Nephron progenitor cell (in vitro differentiated cells): ENCODE measurements at places on chromosomes 6 and 20.

- DNase-seq = no peak
Observed at GRCh38 chr6:139175389-139175948, 40.6 kb downstream of the HECA start.

DNA sequence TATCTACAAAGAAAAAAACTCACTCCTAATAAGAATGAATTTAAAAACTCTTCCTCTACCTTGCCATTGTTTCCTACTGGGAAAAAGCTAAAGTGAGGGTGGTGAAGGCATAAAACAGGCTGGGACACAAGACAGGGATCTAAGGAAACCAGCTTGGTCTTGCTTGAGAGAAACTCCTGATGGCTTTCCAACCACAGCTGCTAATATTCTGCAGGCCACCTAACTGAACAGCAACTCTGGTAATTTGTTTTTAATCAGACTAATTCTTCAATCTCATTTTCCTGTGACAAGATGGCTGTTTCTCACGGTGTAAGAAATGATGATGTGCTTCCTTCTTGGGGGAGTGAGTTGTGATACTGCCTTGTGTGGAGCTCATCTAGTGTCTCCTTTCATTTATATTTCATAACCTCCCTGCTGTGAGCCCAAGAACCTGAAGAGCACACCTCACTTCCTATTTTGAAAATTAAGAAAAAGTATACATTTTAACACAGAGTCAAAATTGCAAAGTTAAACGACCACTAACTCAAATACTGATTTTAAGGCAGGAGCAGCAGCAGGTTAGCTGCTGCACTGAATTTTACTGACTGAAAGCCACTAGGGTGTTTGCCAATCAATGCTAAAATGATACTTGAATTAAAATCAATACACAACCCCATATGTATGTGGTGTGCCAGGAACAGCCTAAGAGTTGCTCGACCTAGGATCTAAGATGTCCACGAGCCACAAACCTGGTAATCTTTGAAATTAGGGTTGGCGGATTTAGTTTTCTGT lies 58.0 kb downstream of the BACH2 start:
- DNase-seq = no peak

GRCh38 chr20:41601742-41602141 lies 16.4 kb downstream of the CHD6 start:
- no peak for DNase-seq

DNA sequence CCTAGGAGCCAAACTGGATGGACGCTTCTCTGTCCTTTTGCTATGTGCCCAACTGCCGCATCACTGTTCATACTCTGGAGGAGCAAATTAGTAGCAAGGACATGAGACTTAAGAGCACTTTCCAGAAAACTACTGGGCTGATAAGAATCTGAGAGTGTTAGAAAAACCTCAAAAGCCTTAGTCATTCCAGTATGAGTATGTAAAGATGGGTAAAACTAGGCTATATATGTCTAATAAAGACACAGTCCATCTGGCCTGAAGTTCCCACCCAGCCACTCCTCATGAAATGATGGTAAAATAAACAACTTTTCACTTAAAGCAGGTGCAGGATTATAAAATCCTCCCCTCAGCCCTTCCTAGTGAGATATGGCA lies 30.6 kb downstream of the SHLD1 start:
- DNase-seq = no peak

DNA sequence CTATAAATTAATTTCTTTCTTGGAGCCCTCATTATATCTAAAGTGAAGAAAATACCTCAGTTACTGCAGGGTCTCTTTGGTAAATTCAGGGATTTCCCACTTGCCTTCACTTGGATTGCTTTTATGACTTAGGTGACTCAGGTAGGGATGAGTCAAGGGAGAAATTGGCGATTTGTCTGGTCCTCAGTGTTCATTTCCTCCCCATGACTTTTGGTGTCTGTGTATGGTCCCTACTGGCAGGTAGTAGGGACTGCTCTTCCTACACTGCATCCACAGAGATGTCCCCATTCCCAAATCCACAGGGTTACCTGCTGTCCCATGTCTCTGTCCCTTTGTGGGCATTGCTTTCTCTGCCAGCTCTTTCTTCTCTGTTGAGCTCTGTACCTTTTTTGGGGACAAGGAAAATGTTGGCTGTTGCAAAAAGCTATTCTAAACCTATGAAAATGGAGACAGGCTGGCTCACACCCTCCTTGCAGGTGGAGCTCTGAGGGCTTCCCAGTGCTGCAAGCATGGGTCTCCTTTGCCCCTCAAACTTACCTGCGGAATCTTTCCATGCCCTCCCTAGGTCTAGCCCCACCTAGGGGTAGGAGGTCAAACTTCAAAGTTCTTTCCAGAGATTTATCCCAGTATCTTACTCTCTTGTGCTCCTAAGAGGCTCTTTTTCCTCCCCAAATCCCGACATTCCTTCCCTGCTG lies 211.9 kb downstream of the ZNF217 start:
- DNase-seq = no peak

DNA sequence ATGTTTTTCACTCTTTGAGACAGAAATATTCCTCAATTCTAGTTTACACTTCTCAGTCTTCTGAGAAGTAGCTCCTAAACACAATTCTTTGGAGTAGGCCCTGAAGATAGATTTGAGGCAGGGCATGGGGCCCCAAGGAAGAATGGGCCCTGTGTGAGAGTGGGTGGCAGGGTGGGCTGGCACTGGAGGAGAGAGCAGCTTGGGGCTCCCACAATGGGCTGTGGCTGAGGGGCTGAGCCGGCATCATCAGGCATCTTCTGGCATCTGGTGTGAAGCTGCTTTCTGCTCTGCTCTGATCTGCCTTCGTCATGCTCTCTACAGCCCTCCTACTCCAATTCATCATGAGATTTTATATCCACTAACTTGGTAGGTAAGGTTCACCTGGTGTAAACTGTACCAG lies 88.2 kb downstream of the CDH26 start:
- no peak for DNase-seq

DNA sequence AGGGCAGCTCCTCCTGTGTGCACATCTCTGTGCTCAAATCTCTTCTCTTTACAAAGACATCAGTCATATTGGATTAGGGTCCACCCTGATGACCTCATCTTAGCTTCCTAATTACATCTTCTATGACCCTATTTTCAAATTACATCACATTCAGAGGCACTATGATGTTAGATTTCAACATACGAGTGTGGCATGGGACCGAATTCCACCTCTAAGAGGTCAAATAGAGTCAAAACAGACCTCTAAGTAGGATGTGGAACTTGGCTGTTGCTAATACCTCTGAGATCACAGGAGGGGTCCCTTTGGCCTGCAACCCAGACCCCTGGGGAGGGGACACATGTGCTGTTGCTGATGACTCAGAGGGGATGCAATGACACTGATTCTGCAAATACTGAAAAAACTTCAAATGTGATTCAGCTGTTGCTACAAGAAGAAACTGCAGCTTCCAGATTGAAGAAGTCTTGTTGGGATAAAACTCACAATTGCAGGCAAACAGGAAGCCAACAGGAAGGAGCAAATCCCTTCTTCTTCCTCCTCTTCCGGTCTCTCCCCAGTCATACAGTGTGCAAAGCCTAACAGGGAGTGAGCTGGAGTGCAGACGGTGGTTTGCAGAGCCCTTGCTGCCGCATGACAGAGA lies 216.2 kb downstream of the MYLK4 start:
- DNase-seq = no peak

GRCh38 chr20:40488401-40488800 lies 200.6 kb downstream of the MAFB start:
- DNase-seq = no peak

DNA sequence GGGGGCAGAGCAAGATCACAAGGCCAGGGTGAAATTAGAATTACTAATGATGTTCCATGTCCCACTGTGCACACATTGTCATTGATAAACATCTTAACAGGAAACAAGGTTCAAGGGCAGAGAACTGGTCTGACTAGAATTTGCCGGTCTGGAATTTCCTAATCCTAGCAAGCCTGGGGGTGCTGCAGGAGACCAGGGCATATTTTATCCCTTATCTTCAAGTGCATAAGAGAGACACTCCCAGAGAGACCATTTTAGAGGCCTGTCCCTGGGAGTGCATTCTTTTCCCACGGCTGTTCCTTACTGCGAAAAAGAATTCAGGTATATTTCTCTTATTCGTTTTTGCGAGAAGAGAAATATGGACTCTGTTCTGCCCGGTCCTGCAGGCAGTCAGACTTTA lies 41.5 kb downstream of the CD83 start:
- DNase-seq = no peak

DNA sequence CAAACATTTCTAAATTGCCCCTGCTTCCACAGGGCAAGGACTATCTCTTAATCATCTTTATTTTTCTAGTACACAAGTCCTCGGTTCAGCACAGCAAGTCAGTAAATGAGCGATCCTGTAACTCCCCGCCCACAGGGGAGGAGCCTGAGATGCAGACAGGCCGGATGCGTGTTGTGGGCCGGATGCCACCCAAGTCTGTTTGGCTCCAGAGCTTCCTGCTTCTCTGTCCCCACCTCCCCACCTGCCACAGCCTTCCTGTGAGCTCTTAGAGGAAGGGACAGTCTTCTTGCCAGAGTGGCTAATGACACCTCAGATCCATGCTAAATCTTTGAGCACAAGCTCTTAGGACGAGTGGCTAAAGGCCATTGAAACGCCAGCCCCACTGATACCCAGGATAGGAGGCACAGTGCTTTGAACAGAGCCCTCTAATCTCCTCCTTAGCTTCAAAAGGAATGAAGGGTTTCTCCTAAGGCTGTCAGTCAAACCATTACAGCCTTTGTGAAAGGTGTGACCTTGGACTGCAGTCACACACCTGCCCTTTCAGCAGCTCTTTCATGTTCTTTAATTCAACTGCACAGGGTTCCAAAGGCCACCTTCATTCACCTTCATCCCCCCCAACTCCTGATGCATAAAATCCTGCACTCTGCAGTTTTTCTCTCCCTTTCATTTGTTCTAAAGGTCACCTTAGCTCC lies 264.3 kb downstream of the TFAP2C start:
- DNase-seq = no peak

DNA sequence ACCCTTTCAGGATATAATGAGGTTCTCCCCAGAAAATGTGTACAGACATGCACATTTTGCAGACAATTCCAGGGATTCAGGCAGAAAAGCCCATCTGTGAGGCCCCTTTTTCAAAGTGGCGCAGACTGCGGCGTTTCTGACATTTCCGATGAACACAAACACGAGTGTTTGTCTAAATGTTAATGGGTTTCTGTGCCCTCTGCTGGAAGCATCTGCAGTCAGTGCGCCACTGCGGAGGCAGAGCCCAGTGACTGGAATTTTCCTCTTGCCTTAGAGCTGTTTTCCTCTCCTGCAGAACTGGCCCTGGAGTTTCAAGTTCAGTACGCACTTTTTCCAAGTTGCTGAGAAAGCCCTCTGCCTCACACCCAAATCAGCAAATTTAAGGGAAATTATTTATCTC lies 15.3 kb downstream of the ANKRD60 start:
- DNase-seq = no peak

DNA sequence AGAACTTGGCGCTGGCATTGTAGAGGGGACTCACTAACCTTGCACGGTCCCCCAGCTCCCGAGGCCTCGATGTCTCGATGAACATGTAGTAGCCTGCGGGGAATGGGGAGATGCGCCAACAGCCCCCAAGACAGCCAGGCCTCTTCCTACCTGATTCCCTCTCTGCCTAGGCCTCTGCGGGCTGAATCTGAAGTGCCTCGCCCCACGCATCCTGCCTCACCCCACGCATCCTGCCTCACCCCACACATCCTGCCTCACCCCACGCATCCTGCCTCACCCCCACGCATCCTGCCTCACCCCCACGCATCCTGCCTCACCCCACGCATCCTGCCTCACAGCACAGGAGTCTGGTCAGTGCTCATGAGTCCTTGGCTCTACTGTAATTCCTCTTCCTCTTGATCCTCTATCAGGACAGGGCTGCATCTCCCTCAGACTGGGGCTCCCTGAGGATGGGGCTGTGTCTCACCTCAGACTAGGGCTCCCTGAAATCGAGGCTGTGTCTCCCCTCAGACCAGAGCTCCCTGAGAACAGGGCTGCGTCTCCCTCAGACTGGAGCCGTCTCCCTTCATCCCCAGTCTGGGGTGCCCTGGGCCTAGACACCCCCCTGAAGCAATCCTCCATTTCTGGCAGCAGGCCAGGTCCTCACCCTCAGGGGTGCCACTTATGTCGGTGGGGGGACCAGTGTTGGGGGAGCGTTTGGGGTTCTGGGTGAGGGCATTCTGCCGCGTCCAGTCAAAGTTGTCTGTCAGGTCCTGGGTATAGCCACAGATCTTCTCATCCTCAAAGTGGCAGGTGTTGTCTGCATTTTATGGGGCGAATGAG lies 53.6 kb downstream of the MDGA1 start:
- no peak for DNase-seq

DNA sequence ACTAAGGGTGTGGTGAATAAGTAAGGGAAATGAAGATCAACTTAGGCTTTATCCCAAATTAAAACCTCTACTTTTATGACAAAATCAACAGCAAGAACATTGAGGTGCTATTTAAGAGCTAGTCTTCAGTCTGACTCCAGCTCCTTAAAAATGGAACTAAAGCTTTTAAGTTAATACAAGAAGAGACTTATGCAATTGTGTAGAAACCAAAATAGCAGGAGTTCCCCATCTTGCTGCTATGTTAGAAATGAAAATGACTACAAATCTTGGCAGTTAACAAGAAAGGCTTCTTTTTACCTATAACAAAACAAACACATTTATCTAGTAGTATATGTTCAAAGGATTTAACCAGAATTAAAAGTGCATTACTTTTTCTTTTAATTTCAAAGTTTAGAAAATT lies 25.7 kb downstream of the HMGN3 start:
- DNase-seq = no peak

- no peak for DNase-seq
Observed at GRCh38 chr6:25468881-25469280, 183.1 kb upstream of the SCGN start.

DNA sequence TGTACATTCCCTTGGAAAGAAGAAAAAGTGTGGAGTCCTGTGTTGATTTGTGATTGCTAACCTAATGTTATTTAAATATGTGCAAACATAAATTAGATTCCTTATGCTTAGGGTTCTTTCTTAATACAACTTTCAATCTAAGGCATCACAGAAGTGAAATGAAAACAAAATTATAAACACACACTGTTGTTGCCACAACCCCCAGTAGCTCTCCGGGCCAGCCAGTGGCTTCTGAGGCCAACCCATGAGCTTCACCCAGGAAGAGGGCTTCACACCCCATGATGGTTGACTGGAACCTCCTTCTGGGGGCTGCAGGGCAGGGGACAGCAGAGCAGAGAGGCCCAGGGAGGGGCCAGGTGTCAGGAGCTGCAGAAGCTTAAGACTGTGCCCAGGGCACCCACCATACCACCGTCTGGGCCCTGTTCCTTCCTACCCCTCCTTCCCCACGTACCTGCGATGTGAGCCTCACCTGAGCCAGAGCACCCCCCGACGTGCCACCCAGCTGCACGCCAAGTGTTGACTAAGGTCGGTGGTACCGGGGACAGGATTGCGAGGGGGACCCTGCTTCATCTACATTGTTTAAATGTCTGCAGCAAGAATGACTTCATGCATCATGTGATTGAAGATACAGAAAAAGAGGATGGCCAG lies 110.5 kb downstream of the FAM120B start:
- no peak for DNase-seq
